Activated naive CD8-positive, alpha-beta T cell treated with anti-CD3 and anti-CD28 coated beads, Interleukin-2, amount 50 U/mL, for 24 hours (primary cell): ENCODE measurements at places on chromosomes 1 and 21.
A peak's percentile ranks its signal among the peaks of the same experiment; 100 is the strongest.

GRCh38 chr1:204162494-204163074, 3.6 kb downstream of the REN start:
- DNase-seq, result peak; percentile 83

DNA sequence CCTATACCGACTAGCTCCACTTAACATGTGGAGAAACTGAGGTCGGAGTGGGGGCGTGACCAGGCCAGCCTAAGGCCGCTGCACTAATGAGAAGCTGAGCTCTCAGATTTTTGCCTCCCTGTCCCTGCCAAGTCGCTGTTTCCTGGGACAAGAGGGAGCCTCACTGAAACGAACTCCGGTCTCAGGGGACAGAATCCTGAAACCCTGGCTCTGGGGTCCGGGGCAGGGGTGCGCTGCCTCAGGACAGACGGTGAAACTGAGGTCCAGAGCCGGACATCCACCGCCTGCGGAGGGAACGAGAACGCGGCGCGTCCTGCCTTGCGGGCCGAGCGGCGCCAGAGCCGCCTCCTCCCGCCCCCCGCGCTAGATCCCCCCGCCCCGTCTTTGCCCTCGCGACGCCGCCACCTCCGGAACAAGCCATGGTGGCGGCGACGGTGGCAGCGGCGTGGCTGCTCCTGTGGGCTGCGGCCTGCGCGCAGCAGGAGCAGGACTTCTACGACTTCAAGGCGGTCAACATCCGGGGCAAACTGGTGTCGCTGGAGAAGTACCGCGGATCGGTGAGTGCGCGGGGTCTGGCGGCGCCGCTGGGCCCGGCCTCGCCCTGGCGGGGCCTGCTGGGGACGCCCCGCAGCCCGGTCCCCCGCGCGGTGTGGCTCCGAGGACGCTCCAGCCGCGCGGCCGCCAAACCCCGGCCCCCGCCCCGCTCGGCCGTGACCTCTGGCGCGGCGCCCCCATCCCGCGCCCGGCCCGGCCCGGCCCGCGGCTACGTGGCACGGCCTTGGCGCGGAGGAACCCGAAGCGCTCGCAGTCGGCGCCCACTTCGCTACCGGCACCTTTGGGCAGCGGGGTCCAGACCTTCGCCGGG, at the start of gene GPX7:
Gene GPX7, plus strand, starts transcription at position 381 of the 865 bp plus-strand sequence. Its CDS starts 39 bp downstream, at position 420.
- peak; percentile 59 for DNase-seq

GRCh38 chr1:26471498-26472319, 531 bp upstream of the HMGN2 start:
- peak; percentile 47 for DNase-seq

GRCh38 chr1:162040657-162041056, 17.0 kb upstream of the OLFML2B start:
- no peak for DNase-seq

DNA sequence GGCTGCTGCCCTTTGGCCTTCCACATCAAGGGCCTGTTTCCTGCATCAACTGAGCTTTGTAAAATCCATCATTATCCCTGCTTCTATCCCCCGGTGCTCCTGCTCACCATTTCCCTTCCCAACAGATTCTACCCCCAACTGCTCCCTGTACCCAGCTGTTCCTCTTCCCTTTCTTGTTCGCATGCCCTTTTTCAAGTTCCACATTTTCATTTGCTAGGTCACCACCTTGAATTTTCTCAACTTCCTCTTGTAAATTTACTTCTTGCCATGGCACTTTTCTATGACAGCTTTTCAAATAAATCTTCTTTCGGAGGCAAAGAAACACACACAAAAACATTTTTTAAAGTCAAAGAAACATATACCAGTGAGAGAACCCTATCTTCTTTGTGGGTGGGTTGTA, 330.5 kb upstream of the ADGRL2 start:
- no peak for DNase-seq

GRCh38 chr1:176811511-176812288, 348.7 kb downstream of the PAPPA2 start:
- DNase-seq, result no peak

DNA sequence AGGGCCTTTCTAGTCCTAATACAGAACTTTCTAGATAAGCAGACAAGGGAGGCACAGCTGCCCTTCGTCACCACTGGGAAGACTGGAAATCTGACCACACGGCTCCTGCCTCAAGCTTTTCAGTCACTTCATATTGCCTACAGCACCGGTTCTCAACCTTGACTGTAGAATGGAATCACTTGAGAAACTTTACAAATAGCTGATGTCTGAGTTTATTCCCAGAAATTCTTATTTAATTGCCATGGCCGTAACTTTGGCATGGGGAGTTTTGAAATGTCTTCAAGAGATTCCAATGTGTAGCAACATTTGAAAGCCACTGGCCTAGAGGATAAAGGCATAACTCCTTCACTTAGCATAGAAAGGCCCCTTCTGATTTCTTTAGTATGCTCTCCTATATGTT, 42.4 kb upstream of the STMN1 start:
- DNase-seq, result no peak

GRCh38 chr1:20507248-20507563, 745 bp downstream of the MUL1 start:
- no peak for DNase-seq

DNA sequence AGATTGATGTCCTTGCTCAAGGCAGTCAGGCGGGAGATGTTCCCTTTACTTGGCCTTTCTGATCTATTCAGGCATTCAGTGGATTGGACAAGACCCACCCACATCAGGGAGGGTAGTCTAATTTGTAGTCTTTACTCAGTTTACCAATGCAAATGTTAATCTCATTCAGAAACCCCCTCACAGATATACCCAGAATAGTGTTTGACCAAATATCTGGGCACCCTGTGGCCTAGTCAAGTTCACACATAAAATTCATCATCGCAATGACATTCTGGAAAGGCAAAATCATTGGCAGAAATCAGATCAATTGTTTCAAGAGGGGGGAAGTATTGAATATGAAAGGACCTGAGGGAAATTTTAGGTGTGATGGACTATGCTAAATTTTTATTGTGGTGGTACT, 12.5 kb upstream of the SFT2D2 start:
- DNase-seq, result no peak

DNA sequence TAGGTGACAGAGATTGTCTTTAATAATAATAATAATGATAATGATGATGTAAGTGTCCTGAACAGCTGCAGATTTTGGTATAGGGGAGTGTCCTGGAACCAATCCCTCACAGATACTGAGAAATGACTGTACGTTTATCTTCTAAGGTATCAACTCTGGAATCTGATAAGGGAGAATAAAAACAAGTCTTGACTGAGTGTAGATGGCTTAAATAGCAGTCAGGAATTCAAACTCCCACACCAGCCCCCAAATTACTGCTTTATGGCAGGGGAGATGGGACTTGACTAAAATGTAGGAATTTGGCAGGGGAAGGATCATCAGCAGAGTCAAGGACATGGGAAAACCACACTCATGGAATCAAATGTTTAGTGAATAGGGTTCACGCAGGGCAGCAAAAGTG, 6.1 kb upstream of the VHLL start:
- no peak for DNase-seq

DNA sequence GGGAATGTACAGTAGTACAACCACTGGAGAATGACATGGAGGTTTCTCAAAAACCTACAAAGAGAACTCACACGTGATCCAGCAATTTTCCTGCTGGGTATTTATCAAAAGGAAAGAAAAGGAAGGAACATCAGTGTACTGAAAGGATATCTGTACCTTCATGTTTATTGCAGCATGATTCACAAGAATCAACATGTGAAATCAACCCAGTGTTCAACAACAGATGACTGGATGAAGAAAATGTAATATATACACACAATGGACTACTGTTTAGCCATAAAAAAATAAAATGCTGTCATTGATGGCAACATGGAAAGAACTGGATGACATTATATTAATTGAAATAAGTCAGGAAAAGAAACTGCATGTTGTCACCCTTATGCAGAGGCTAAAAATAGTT, 19.0 kb upstream of the CYP4A11 start:
- no peak for DNase-seq

- DNase-seq, result no peak
These were observed 4.1 kb upstream of the TMEM52 start for GRCh38 chr1:1922956-1923833.

DNA sequence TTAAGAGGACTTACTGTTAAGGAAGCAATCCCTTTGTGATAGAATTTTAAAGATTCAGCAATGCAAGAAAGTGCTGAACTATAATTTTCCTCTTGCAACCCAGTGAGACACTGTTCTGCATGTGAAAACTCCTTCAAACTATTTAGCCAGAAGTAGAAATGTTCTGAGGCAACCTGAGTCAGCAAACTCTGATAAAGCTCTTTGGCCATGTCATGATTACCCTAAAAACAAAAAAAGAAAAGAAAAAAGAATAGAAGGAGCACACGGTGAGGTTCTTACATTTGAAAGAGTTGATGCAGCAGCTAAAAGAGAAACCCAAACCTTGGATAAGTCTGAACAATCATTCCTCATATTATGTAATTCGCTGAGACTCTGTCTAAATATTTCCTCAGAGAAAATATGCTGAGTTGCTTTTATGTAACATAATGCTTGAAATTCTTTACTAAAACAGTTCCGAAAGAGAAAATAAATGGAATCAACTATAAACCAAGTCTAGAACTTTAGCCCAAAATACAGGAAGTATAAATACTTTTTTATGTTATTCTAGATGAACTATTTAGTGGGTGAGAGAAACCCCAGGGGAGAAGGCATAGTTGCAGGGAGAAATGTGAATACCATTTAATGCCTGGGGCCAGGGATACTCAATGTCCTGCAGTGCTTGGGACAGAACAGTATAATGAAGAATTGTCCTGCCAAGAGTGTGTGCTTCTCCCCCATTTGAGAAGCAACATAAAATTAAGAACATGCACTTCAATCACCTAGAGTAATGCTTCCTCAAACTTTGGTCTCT, 60.0 kb downstream of the INTS7 start:
- DNase-seq, result no peak

DNA sequence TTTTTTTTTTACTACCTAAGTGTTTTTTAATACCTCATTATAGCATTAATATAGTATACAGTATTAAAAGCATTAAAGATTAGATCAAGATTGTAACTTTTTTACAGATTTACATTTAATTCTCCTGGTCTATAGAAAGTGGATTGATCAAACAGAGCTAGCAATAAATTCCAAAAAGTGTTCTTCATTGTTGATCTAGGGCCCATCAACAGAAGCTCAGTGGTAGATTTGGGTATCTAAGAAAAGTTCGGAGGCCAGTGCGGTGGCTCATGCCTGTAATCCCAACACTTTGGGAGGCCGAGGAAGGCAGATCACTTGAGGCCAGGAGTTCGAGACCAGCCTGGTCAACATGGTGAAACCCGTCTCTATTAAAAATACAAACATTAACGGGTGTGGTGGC, 12.5 kb downstream of the NUP210L start:
- no peak for DNase-seq

DNA sequence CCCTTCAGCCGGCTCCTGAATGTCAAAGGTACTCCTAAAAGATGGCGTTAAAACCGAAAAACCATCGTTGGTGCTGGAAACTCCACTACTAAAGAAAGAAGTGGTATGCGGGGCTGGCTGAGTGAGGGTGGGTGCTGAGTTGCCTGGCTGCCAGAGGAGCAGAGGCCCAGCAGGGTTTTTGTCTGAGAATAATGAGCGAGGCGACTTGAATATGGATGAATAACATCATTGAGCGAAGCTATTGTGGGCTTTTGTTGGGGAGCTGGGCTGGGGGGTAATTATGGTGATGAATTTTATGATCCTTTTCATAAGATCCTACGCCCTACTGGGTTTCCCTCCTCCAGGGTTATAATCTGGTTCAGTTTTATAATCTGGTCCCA, 2.0 kb downstream of the PDPN start:
- DNase-seq, result no peak

GRCh38 chr1:212242288-212242984, 42.8 kb upstream of the PPP2R5A start:
- DNase-seq, result no peak

GRCh38 chr1:6724517-6725141, 23.0 kb upstream of the DNAJC11 start:
- DNase-seq, result no peak

- peak; percentile 20 for DNase-seq
These were observed 138.8 kb upstream of the RUNX3 start for GRCh38 chr1:25068829-25069228.

GRCh38 chr1:64525116-64525686, 55.3 kb downstream of the CACHD1 start:
- no peak for DNase-seq

DNA sequence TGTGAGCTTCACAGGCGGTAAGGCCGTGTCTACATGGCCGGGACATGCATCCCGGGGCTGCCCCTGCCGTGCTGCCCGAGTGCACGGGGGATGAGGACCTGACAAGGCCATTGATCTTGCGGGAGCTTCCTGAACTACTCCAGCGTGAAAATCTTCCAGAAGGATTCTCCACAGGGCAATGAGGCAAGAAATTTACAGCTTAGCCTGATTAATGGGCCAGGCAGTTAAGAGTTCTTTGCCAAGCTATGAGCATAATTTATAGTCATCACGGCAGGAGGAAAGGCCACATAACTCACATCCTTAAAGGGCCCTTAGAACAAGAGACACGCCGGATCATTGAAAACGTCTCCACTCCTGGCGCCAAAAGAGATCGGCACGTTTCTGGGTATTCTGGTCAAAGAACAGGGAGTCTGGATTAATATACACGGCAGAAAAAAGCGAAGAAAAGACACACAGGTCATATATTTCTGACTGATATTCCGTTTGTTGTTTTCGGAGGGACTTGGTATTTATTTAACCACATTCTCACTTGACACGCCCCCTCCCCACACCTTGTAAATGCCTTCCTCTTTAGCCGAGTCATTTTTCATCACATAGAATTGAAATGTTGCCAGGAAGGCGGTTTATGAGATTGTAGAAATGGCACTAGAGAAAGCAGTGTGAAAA, 180.5 kb downstream of the DYRK1A start:
- DNase-seq, result no peak

DNA sequence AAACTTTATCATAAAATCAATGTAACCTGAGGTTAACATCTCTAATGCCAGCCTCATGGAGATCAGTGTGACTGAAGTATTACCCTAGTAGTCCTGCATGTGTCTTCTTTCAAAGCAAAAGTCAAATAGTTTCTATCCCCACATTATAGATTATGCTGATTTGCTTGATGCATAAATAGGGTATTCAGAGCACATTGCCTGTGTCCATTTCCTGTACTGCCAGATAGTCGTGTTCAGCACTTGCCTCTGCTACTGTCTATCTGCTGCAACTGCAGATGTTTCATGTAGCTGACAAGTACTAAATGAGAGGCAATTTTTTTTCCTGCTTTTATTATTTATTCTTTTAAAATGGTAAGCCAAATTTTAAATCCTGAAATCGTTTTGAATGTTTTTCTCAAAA, 348.7 kb downstream of the CHRM3 start:
- no peak for DNase-seq

GRCh38 chr1:213858581-213858980, 129.2 kb upstream of the PROX1 start:
- no peak for DNase-seq
